ENCODE measurements at places on chromosomes 4 and X. TPM values are rescaled to one million over a fixed set of nuclear protein-coding genes. Genes with fewer than 3 reads are reported as not detected.

- peak; percentile 66 for DNase-seq
These were observed 49.1 kb downstream of the PRKG2 start for GRCh38 chr4:81165861-81166430.

SSX4B gene
- total RNA-seq: not detected

G3BP2 gene
- total RNA-seq: 76.7 TPM

- DNase-seq: no peak
These were observed 2039.9 kb upstream of the TENM3 start for GRCh38 chr4:180203349-180203748.

DNA sequence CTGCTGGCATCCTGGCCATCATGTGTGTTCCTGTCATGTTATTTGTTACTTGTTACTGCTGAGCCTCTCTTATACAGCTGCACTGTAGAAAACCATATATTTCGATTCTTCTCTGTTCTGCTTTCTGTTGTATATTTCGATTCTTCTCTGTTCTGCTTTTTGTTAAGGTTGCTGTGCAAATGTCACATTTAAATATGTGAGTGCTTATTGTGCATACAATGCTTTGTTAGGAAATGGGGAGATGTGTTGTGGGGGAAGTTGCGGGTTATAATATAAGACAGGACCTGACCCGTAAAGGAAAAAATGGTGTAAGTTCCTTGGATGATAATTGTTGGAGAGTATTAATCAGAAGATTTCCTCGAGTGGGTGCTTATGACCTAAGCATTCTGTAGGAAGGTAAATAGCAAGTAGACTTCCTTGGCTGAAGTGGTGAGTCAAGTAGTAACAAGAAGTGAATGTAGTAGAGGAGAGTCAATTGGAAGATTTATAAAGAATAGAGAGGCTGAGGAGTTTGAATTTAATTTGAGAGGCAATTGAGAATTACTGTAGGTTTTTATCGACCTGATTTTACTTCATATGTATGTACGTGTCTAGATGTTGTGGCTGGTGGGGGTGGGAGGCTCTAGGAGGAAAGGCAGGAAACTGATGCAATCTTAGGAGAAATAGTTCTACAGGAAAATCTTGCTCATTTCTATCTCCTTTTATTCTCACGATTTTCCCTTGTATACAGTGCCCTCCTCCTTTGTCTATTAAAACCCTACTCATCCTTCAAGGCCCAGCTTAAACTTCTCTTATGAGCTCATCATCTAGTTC, 8.5 kb downstream of the OGT start:
- DNase-seq: no peak

TCP11X2 gene
- total RNA-seq: not detected

GPR50 gene
- total RNA-seq: not detected

HEPH gene
- total RNA-seq: 22.2 TPM

DNA sequence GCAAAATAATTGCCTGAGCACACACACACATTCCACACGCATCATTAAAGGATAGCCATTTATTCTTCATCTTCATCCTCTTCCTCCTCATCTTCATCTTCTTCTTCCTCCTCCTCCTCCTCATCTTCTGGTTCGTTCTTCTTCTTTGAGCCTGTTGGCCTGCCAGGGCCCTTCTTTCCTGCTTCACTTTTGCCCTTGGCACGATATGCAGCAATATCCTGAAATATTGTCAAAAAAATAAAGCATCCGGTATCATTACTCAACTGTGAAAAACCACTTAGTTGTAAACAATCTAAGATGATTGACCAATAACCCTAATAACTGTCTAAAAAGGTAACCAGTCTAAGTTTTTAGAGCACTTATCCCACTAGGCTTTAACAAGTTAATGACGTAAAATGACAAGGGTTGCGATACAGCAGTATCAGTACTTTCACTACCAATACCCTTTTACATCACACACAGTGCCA, 2.1 kb downstream of the HMGB2 start:
- no peak for DNase-seq

DNA sequence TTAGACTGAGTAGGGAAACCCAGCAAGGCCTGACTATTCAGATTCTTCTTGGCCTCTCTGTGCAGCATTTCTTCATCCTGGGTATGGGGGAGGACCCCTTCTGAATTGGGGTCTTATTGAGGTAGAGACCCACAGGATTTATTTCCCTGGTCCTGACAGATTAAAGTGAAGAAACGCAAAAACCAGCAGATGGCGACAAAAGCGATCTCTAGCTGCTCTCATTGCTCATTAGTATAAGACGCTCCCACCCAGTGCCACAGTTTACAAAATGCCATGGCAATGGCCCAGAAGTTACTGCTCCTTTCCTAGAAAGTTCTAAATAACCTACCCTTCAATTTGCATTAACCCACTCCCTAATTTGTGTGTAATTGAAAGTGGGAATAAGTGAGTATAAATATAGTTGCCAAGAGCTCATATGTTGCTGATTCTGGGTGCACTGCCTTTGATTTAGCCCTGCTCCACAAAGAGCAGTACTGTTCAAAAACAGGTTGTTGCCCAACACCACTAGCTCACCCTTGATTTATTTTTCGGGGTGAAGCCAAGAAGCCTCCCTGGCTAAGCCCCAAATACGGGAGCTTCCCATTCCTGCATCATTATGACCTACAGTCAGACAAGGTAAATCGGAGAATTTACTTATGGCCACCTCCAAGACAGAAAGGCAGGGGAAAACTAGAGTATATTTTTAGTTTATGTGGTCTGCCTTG, 3.7 kb upstream of the BEX4 start:
- no peak for DNase-seq

MND1 gene
- 1.9 TPM for total RNA-seq

CT45A10 gene
- not detected for total RNA-seq

RBM46 gene
- not detected for total RNA-seq

ATP5ME gene
- total RNA-seq: 180 TPM

DNA sequence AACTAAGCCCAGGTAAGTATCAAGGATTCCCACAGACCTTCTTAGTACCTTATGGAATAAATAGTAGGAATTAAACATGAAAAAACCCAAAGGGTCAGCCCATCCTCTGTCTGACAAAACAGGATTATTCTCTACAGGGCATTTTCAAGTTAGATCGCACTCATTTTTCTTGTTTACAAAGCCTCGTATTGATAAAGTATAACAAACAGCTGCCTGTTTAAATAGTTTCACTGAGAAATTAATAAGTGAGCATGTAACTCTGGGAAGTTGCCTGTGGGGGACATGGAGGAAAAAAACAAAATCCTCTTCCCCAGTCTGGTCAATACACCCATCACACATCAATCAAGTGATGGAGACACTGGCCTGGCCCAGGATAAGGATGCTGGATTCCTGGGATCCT, 48.5 kb downstream of the MAML3 start:
- DNase-seq: no peak

DNA sequence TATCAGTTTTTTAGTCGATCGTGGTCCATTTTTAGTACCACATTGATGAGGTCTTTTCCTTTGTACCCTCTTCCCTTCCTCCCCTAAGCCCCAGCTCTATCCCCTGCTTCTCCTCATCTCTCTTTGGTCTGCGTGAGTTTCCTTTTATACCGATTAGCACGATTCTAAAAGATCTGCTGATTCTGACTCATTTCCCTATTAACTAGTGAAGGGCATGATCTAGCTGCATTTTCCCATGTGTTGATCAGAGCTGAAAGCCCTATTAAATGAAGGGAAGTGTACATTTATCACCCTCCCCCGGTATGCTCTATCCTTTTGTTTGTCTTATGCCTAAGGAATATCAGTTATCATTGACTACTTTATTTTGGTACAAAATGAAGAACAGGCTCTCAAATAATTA, 181.7 kb upstream of the NPY2R start:
- DNase-seq: no peak

DNA sequence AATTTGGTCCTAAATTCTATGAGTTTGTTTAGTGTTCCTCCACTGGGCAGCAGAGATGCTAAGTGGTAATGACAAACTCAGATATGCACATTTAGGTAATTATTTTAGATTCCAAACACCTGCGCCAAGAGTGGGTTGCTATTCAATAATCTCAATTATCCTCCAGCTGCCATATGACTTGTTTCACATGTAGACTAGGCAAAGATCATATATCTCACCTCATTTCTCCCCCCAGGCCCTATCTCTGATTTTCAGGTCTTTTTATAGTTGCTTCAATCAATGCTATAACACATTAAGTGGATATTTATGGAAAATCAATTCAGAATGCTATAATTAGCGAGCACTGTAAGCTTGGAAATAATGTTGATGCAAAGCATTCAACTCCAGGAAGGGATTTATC, 217.6 kb downstream of the KCTD8 start:
- no peak for DNase-seq

DNA sequence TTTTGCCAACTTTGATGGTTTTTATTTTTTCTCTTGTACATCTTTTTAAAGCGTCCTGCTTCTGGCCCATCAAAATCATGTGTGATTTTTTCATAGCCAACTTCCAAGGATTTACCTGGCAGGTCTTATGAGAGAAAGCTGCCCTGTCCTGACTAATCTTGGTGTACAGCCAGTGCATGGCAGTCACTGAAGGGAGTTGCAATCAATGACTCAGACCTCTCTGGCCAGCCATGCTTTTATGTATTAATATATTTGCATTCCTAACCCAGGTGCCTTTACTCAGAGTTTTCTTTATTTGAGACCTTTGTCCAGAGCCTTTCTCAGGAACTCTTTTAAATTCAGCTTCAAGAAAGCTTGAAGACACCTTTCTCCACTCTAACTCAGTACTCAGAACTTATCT, 691.5 kb upstream of the HTR2C start:
- no peak for DNase-seq

- no peak for DNase-seq
These were observed 48.4 kb downstream of the ATP8A1 start for GRCh38 chr4:42608551-42608950.

DNA sequence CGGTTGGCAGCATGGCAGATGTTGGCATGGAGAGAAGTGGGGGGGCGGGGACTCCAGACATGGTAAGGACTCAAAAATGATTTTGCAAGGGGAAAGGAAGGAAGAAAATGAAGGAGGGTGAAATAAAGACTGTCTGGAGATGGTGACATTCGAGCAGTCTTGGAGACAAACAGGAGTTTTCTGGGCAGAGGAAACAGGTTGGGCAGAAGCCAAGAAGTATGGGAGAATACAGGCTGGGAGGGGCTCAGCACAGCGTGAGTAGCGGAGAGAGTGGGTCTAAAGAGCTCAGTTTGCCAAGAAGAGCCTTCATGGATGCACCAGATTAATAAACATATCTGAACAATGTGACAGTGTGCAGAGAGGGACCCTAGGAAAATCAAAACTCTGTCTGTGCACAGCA, 13.3 kb upstream of the CRMP1 start:
- DNase-seq: no peak
